ENCODE measurements at places on chromosomes 4 and X.

DNA sequence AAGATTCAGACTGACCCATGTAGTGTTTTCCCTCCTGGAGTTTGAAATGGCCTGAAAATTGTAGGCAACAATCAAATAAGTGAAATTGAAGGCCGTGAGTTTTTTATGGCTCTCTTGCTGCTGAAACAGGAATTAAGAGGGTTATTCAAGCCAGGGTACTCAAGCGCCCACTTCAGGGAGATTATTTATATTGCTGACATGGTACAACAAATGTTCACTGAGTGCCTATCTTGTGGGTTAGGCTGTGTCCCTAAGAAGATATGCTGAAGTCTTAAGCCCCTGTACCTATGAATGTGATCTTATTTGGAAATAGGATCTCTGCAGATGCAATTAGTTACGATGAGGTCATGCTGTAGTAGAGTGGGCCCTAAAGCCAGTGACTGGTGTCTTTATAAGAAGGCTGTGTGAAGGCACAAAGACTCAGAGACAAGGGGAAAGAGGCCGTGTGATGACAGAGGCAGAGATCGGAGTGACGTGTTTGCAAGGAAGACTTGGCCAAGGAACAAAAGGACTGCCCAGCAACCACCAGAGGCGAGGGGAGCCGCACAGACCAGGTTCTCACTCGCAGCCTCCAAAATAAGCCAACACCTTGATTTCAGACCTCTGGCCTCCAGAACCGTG lies 72.9 kb downstream of the MED28 start:
- DNase-seq: no peak

DNA sequence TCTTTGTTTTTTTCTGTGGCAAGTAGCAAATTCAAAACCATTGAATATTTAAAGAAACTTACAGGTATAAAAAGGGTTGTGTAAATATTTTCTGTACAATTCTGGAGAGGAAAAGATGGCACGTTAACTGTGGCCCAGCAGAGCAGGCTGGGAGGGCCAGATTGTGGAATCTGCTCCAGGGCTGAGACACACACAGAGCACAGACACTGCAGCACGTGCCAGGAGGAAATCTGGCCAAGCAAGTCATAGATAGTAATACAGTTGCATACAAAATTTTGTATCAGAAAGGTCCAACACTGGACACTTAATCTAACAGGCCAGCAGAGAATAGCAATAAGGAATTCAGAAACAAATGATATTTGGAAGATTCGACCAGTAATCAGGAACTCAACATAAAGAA lies 763.7 kb downstream of the PDHA2 start:
- DNase-seq: no peak

DNA sequence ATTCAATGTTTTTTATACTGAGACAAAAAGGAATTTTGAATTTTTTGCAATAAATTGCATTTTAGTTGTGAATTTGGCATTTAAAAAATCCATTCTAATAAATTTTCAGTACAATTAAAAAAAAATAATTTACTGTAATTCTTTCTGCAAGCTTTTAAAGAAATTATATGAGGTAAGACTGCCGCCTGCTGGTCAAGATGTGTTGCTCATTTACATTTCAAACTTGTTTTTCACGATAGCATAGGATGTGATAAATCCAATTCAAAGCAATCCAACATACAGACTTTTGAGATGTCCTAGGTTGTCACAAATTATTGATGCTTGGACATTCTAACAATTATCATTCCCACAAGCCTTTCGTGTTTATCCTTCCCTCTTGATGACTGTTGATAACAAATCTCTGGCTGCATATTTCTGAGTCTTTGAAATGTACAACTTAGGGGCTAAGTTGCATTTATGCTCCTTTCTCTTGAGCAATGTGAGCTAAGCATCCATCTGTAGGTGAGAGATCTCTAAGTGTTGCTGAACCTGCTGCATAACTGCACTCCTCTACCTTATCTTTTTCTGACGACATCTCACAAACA lies 21.7 kb upstream of the MFAP3L start:
- peak; percentile 63 for DNase-seq

GRCh38 chrX:18971506-18971905 lies 12.4 kb downstream of the PHKA2 start:
- no peak for DNase-seq

GRCh38 chr4:6676722-6677558 lies 16.7 kb upstream of the S100P start:
- DNase-seq: no peak

All from KBM-7 (cell line).